Astrocyte (in vitro differentiated cells and primary cell): ENCODE measurements at places on chromosomes 16 and 17.
A peak's percentile ranks its signal among the peaks of the same experiment; 100 is the strongest.

DNA sequence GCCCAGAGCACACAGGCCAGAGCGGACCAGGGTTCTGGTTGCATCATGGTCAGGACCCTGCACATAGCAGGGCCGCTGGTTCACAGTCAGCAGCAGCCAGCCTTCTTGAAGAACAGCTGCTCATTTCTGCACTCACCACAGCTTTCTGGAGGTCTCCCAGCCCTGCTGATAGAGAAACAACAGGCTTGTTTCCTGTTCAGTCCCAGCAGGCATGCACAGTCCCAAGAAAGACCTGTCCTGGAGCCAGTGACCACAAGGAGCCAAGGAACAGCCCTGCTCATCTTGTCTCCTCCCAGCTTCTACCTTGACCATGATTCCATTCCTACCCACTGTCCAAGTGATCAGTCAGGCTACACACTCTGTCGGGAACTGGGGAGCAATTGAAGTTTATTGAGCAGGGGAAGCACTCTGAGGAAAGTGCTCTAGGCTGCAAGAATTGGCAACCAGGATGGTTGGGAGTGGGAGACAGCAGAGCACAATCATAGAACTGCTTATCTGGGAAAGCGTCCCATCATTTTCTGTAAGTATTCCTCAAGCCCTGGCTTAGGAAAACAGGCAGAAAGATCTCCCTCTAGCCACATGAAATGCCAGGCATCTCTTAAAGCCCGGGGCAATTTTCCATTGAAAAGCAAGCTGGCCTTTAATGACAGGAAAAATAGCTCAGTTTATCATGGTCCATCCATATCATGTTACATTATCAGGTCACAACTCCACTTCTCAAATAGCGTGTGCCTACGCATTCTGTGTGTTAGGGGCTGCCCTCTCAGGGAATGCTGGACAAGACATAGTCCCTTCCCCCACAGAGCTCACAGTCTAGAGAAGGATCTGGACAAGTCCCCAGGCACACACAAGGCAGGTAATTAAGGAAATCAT lies 155.4 kb upstream of the FOXF1 start:
- DNase-seq, result peak; percentile 84

DNA sequence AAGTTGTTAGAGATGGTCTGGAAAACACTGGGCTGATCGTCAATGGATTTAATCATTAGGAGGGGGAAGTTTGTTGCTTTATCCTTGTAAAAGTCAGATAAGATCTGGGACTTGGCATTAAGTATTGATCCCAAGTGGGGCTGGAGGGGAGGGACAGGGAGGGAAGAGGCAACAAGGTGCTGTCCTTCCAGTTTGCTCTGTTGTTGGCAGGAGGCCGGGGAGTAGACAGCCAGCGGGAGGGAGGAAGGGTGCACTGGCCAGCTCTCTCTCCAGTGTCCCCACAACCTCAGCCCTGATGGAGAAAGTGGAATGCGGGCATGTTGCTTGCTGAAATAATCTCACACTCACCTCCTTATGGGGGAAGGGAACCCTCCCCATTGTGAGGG lies 210.2 kb downstream of the CCDC182 start:
- DNase-seq, result no peak

GRCh38 chr17:41959336-41960095 lies 7.1 kb upstream of the CNP start:
- DNase-seq, result peak; percentile 34

DNA sequence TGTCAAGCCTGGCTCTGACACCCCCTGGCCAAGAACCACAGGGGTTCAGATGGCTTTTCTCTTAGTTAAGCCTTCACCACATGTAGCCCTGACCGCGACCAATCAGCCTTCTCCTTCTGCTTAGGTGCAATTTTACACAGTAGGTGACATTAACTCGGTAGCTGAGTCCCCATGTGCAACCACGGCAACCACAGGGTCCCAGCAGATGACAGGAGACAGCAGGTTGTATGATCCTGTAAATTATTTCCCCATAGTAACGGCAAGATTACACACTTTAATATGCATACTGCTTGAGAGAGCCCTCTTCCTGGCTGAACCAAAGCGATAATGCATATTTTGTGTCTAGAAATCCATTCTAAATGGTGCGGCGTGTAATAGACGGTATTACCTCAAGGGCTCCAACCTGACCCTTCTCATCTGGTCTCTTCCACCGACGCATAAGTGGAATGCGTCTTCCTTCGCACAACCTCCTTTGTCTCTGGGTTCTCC lies 458.7 kb upstream of the ZFHX3 start:
- DNase-seq, result no peak

DNA sequence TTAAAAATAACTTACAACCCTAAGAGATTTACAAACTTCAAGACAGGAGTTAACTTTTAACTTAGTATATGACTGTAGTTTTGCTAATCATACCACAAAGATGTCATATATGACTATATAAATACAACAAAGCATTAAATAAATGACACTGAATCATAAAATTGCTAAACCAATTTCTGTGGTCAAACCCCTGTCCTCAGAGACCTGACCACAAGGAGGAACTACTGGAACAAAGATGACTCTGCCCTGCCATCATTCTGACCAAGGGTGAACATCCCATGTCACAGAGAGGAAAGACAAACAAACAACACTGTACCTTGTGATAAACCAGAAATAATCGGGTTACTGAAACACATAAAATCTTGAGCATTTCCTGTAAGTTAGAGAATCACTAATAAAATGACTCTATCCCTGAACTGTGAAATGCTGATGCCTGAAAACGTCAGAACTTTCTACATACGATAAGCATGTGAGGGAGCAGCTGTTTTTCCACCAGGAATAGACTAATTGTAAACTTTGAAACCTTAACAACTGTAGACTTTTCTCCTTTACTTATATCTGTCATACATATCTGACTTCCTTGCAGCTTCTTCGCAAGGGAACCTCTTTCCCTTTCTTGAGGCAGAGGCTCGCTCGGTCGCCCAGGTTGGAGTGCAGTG lies 47.9 kb downstream of the WDR59 start:
- peak; percentile 69 for DNase-seq

- DNase-seq, result no peak
Measured at GRCh38 chr16:70341600-70341999, 5.1 kb upstream of the DDX19A start.

DNA sequence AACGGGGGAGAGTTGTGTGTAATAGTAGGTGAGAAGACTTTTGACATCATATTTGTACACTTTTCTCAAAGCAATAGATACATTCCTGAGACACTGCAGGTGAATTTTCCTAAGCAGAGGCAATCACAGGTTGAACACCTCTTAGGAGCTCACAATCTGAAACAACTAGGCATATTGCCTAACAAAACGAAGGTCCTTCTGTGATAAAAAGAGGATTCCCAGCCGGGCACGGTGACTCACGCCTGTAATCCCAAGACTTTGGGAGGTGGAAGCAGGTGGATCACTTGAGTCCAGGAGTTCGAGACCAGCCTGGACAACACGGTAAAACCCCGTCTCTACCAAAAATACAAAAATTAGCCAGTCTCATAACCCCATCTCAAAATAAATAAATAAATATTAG lies 17.4 kb downstream of the NXN start:
- no peak for DNase-seq

GRCh38 chr17:382644-383533 lies 30.3 kb upstream of the RPH3AL start:
- peak; percentile 39 for DNase-seq

GRCh38 chr17:55344514-55344997 lies 77.1 kb downstream of the MMD start:
- DNase-seq, result no peak

GRCh38 chr16:71894229-71894920 lies 956 bp upstream of the IST1 start:
- DNase-seq, result peak; percentile 58

DNA sequence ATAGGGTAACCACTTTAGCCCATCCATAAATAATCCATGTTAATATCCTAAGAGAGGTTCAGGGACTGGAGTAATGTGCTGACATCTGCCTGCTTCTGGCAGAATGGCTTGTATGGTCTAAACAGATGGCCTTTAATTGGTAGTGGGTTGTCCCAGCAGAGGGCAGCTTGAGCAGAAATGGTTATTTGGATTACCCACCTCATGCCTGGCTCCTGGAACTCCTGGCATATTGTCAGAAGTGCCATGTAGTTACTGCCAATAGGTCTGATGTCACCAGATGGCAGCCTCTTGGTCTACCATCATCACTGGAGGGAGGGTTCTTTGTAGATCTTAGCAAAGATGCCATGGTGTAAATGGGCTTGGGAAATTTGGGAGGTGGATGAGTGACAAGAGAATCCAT lies 157.5 kb upstream of the SOX9 start:
- DNase-seq, result no peak

- peak; percentile 6 for DNase-seq
Measured at GRCh38 chr17:21209511-21210175, 4.3 kb downstream of the TMEM11 start.

GRCh38 chr17:20157001-20157310 lies 147.8 kb downstream of the SPECC1 start:
- DNase-seq, result no peak

- no peak for DNase-seq
Measured at GRCh38 chr16:24125214-24125613, 130.9 kb upstream of the CACNG3 start.

GRCh38 chr16:69348222-69348621 lies 3.4 kb downstream of the TMED6 start:
- DNase-seq, result no peak

DNA sequence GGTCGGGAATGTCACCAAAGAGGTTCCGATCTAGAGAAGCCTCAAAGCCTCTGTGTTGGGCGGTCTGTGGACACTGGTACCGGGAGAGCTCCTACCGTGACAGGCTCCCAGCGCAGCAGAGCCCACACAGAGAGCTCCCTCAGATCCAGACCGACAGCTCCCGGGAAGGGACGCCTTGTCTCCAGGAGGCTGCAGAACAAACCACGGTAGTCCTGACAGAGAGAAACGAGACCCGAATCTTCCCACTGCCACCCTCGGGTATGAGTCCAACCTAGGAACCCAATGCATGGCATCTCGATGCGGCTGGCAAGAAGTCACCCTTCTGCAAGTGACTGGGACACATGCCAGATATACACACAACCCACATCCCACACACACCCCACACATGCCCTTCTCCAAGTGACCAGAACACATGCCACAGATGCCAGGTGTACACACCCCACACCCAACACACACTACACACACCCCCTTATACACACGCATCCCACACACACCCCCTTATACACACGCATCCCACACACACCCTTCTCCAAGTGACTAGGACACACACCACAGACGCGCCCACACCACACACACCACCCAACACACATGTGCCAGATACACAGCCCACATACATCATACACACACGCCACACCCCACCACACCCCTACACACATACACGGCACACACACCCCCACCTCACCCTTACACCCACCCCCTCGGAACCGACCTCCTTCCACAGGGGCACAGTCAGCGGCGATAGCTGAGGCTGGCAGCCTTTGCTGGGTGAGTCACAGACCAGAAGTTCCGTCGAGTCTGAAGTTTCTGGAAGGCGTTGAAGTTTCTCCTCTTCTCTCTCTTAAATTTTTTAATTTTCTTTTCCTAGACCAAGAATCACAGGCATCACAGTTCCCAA lies 15.9 kb upstream of the CYTH1 start:
- peak; percentile 39 for DNase-seq

DNA sequence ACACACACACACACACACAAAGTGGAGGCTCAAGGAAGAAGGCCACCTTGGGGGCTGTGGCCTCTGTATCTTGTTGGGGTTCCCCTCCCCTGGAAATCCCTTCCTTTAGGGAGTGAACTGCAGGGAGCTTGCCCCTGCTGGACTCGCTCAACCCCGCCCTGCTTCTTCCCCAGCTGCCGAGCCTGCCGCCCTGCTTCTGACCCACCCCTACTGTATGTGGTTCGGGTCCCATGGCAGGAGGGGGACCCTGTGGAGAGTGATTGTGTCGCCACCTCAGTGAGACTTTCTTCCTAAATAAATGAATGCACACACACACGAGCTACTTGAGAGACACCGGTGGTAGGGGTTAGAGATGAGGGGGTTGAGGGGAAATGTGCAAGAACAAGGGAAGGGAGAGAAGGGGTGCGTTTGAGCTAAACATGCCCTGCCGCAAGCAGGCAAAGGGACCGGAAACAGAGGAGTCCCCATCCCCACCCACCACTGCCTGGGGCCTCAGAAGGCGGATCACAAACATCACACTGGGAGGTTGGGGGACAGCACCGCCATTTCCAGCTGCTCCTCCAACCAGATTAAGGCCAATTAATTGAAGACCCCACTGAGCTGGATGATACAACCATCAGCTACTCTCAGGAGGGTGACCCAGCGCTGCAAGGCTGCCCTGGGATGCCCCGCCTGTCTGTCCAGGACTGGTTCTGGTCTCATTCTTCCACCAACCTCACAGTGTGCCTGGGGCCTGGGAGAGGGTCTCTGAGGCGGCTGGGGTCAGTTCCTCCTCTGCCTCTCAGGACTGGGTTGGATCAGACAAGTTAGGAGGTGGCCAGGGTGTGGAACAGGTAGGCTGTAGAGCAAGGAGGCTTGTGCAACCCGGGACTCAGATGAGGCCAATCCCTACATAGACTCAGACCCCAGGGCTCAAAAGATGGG lies 98.9 kb downstream of the SDK2 start:
- no peak for DNase-seq

GRCh38 chr17:22704674-22705073 lies 1012.4 kb downstream of the KCNJ18 start:
- no peak for DNase-seq

DNA sequence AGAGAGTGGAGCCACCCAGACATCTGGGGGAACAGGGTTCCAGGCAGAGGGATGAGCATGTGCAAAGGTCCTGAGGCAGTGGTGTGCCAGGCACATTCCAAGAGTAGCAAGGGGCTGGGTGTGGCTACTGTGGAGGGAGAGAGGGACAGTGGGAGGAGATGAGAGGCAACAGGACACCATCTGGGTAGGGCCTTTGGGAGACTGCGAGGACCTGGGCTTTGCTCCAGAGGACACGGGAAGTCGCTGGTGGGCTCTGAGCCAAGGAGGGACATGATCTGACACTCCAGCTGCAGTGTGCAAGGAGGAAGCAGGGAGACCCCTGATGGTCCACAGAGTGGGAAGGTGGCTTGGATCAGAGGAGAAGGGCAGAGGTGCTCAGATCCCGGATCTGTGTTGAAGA lies 56.7 kb upstream of the MED9 start:
- DNase-seq, result no peak

DNA sequence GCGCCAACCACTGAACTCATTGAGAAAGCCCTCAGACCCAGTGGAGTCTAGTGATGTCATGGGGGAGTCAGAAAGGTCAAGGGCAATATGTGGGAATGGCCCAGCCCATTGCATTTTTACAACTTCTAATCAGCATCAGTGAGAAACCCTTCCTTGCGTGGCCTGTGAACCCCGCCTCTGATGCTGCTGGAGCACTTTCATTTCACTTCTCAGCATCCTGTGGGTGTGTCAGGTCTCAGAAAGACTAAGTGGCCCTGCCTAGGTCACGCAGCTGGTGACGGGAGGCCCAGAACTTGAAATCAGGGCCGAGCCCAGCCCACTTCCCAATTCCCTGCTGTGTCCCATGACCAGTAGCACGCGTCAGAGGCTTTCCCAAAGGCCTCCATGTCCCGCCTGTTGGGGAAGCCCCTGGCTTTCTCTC lies 6.1 kb downstream of the DNAI2 start:
- no peak for DNase-seq

DNA sequence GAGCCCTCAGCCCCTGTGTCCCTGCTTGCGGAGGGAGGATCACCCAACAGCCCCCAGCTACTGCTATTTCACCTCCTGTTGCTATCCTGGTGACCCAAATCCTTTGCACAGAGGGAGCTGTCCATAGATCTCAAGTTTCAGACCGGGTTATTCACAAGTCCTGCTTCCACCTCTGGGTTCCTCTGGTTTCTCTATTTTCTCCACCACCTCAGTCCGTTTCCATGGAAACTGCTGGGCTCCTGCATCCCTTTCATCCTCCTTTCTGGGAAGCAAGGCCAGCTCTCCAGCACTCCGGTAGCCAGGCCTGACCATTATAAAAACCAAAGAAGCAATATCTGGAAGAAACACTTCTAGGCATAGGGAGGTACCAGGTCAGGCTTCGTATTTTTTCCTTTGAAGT lies 4.8 kb upstream of the CALB2 start:
- no peak for DNase-seq
